DMS79 treated with DMSO at 0.1 percent for 48 hours (cell line): ENCODE measurements at places on chromosomes 6 and 20.

DNA sequence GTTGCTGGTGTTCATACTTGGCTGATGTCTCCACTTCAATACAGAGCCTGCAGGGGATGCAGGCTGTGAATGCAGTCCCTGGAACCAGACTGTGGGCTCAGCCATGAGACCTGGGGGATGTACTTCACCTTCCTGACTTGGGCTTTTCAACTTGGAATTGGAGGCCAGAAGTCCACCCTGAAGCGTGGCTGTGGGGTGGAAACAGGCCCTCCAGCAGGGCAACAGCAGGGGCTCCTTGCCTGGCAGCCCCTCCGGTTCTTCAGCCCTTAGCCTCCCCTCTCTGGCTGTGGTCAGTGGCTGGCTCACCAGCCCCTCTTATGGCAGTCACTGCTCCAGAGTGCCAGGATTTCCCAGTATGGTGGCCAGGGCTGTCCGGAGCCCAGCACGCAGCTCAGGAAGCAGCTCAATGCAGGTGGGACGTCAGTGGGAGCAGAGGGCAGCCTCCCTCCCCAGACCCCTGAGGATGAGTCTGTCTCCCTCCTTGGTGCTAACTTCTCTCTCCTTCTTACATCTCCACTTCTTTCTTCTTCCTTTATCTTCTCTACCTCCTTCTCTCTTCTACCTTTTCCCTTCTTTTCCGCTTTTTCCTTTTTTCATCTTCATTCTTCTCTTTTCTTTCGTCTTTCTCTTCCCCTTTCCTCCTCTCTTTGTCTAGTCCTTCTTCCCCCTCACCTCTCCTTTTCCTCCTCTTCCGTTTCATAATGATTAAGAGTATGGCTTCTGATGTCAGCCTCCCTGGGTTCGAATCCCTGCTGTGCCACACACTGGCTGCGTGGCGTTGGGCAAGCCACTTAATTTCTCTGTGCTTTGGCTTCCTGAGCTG, 45.3 kb downstream of the SLC52A3 start:
- no peak for DNase-seq

DNA sequence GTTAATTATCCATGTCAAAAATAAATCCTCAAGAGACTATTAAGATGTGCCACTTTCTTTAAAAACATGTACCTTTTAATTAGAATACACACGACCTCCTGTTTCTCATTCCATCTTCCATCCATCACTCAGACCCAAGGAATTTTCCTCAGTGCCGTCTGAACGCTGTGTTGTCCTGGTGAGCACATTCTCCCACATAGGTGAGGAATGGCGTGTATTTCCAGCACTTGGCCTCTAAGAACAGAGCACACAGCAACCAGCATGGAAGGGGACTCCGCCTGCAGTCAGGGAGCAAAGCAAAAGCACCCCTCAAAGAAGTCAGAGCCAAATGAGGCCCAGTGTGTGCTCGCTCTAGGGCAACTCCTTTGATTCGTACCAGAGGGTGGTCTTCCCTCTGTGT, 45.9 kb downstream of the TBXT start:
- no peak for DNase-seq

DNA sequence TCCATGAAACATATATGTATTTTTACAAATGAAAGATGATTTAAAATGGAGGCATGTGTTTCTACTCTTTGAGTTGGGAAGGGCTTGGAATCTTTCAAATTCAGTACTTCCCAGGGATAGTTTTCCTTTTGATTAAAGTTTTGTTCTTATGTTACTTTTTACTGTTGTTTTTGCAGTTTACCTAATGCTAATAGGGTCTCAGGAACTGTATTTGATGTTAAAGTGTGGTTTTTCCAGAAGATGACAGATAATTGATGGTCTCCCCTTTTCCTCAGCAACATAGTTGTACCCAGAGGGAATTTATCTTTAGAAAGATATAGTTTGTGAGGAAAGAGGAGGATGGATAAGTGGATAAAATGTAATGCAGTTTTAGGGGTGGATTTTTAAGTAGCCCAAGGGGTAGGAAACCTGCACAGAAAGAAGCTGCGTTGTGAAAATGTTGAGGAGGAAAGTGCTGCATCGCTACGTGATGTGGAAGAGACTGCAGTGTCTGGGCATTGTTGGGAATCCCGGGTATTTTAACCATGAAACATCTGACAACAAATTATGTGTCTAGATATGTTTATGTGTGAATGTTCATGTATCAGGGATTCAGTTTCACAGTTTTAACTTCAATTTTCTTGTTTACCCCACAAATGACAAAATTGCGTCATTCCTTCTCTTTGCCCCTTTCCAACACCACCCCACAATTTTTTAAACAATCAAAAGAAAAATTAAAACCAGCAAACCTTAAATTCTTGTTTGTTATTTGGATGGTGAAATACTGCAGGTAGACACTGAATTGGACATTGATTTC, 42.3 kb downstream of the GNAS start:
- no peak for DNase-seq

DNA sequence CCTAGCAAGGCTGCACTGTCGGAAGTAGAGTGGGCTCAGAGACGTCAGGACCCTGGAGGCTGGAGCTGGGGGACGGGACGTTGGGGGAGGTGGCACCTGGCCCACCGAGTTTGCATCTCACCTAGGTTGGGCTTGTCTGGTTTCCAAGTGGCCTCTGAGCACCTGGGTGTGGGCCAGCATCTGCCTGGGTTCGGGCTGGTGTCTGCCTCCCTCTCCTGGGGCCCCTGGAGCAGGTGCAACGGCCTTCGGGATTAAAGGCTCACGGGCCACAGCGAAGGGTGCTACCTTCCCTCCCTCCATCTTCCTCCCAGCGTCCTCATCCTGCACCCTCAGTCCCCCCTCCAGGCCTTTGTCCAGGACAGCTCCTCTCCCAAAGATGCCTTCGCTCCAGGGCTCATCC, 6.0 kb downstream of the HRH3 start:
- DNase-seq: peak; percentile 38

DNA sequence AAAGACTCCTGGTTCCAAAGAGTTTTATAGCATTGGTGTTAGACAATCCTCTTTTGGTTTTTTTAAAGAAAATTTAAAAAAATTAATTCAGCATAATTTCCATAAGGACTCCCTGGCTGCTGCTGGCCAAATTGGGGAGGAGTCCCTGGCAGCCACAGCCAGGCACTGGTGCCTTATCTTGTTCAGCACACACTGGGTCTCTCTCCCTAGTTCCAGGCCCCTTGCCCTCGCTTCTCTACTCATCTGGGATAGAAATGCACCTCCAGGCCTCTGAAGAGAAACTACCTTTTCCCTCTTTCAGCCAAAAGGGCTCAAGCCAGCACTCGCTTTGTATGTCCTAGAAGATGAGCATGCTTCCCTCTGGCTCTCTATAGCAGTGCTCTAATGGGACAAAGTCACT, 13.4 kb upstream of the MAPK13 start:
- DNase-seq: no peak
